ENCODE measurements at places on chromosomes 6 and 20.

DNA sequence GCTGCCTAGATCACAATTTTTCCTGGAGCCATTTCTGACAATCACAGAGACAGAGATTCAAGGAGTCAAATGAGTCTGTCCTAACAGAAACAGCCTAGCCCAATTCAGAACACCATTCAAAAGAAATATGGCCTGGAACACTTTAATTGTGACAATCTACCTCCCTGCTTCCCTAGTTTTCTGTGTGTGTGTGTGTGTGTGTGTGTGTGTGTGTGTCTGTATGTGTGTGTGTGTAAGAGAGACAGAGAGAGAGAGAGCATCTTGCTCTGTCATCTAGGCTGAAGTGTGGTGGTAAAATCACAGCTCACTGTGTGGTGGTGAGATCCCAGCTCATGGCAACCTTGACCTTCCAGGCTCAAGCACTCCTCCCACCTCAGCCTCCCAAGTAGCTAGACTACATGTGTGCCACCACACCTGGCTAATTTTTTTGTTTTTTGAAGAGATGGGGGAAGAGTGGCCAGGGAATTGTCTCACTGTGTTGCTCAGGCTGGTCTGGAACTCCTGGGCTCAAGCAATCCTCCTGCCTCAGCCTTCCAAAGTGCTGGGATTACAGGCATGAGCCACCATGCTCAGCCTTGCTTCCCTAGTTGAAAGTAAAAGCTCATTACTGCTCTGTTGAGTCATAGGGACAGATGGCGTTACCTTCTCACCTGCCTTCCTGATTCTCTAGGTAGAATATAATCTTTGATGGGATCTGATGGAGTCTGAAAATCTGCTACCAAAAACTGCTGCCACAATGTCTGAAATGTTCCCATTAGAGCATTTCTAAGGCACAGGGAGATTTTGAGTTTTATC, 89.6 kb upstream of the BEND6 start:
- no peak for DNase-seq

DNA sequence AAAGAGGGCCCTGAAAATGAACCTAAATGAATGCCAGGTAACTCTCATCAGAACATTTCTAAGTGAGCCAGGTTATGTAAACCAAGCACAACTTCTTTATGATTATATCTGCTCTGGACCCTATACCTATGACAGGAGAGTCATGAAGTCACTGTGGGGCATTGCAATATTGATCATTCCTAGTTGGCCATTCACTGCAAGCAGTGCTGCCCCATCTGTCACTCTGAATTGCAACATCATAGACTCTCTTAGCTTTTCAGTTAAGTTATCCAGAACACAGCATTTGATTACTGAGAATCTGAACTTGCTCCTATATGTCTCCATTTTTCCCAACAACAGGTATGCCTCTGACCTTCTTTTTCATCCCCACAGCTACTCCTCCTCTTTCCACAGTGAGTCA, 3.3 kb downstream of the COL21A1 start:
- DNase-seq, result no peak

- DNase-seq, result no peak
Observed at GRCh38 chr20:63265891-63266515, 6.6 kb upstream of the ARFGAP1 start.

DNA sequence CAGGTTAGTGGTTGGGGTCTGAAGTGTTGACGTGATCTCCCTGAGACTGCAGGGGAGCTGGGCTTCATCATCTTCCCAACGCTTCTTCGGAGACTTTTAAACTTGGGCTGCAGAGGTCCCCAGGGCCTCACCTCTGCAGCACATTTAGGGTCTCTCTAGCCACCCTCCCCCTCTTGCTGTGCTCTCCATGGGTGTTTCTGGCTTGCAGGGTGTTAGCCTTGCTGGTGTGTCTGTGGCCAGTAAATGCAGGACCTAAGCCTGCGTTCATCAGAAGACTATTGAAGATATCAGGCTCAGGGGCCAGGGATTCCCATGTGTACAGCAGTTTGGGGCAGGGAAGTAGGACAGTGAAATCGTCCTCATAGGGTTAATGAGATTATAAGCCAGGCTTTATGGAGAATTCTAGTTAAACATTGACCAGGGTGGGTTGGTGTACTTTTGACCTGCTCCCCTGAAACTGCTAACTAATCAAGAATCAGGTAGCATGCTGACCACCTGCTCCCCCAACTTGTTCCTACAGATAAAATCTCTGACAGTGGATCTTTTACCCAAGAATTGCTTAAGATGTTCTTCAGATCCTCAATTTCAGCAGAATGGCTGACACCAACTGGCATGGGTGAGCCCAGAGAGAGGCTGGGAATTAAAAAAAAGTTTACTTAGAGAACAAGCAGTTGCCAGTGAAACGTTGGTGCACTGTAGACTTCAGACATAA, 3.8 kb upstream of the DDO start:
- DNase-seq, result no peak

DNA sequence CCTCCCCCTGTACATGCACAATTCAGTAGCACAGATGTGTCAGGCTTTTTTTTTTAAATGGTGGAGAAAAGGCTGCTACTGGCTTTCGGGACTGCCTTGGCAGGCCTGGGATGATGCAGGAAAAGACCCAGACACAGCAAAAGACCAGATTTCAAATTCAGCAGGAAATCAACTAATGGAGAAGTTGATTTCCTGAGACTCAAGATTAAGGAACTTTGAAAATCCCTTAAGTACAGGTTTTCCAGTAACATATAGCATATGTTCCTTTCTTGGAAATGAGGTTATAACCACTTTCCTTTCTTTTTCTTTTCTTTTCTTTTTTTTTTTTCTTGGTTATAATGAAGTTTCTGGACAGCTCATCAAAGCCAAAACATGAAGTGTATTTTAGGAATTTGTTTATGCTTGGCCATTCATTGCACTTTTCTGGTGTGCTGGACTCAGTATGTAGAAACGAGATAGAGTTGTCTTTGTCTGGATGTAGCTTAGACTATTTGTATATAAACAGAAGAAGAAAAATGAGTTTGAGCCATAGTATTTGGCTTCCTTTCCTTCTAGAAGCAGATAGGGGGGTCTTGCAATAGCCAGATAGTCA, 119.4 kb downstream of the SASH1 start:
- DNase-seq, result no peak

GRCh38 chr6:49410564-49410963, 52.5 kb downstream of the MMUT start:
- DNase-seq, result no peak
